Thoracic aorta (tissue), 2 donors: ENCODE measurements at places on chromosomes 7 and 10. TPM values are rescaled to one million over a fixed set of nuclear protein-coding genes. Genes with fewer than 3 reads are reported as not detected.

The PROSER2 gene
- 6.2 TPM for total RNA-seq

The IDI2 gene
- total RNA-seq: not detected

GRCh38 chr7:157712666-157713235 lies 375.9 kb downstream of the DNAJB6 start:
- no peak for DNase-seq

GRCh38 chr10:662223-662605 lies 27.3 kb downstream of the DIP2C start:
- no peak for DNase-seq

- no peak for DNase-seq
Measured at GRCh38 chr7:24827589-24827988, 70.3 kb upstream of the GSDME start.

GRCh38 chr7:98887038-98887437 lies 8.7 kb downstream of the TRRAP start:
- DNase-seq: no peak

DNA sequence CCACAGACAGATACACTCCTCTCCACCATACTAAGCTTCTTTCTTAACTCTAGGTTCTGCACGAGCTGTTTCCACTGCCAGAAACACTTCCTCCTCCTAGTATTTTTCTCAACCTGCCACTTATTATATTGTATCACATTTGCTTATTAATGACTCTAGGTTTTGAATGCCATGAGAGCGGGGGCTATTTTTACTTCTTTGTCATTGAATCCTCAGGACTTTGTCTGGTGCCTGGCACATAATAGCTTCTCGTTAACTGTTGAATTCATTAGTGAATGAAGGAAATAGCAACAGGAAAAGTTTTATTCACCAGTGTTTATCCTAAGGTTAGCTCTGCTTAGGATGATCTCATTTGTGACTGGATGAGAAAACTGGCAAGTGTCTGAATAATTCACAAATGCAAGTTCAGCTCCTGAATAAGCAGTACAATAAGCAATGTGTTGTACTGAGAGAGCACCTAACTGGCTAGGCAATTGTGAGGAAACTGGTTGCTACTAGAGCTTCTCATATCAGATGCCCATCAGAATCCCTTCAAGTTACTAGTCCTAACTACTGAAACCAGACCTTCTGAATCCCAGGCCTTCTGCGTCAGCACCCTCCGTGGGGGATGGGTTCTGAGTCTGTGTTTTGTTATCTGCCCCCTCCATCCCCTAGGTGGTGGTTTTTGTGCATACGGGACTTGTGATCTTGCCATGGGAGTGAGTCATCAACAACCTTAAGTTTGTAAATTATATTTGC lies 92.7 kb downstream of the LSMEM1 start:
- no peak for DNase-seq
